Nasal cavity respiratory epithelium epithelial cell of viscerocranial mucosa (primary cell): ENCODE measurements at places on chromosomes 2 and 18. TPM values are rescaled to one million over a fixed set of nuclear protein-coding genes. Genes with fewer than 3 reads are reported as not detected.

Gene ITM2C
- 7.9 and 9.0 TPM in 2 replicates for total RNA-seq

Gene CNNM4
- 6.2 and 13.0 TPM in 2 replicates for total RNA-seq

Gene TEX44
- total RNA-seq: not detected in 2 replicates

Gene CROCC2
- total RNA-seq: not detected in 2 replicates
